ENCODE measurements at places on chromosomes 7 and 10.

DNA sequence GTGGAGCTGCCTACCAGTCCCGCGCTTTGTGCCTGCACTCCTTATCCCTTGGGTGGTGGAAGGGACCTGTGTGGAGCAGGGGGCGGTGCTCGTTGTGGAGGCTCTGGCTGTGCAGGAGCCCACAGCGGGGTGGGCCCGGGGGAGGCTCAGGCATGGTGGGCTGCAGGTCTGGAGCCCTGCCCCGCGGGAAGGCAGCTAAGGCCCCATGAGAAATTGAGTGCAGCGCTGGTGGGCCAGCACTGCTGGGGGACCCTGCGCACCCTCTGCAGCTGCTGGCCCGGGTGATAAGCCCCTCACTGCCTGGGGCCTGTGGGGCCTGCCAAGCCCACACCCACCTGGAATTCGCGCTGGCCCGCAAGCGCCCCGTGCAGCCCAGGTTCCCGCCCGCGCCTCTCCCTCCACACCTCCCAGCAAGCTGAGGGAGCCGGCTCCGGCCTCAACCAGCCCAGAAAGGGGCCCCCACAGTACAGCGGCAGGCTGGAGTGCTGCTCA, 859.6 kb upstream of the KCND2 start:
- no peak for DNase-seq

DNA sequence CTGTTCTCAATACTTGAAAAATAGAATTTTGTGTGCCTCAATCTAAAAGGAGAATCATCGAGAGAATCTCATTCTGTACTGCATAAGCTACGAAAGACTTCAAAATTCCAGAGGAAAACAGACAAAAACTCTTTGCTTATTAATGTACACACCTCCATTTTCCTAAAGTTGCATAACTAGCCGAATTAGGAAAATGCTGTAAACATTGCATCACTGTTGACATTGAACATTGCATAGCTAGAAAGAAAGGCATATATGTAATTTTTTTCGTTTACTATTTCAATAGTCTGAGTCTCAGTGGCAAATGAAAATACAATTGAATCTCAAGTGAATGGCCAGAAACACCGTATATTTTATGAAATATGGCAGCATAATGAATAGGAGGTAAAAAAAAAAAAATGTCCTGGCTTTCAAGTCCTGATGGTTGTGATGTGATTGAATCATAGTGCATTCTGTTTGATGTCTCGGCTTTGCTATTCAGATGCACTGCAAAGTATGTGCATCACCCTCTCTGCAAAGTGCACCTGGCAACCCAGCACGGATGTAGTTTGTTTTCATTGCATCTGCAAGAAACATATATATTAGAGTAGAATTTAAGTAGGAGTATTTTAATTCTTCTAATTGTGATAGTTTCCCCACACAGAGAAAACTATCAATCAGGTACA, 196.7 kb downstream of the VTI1A start:
- DNase-seq, result no peak

- no peak for DNase-seq
These were observed 53.0 kb upstream of the TNKS2 start for GRCh38 chr10:91745090-91745831.

GRCh38 chr7:99737726-99738125, 2.7 kb upstream of the CYP3A7 start:
- no peak for DNase-seq

GRCh38 chr10:124872681-124873080, 69.2 kb upstream of the ZRANB1 start:
- DNase-seq, result no peak

- DNase-seq, result no peak
These were observed 630.8 kb downstream of the ANKRD7 start for GRCh38 chr7:118855290-118855689.

DNA sequence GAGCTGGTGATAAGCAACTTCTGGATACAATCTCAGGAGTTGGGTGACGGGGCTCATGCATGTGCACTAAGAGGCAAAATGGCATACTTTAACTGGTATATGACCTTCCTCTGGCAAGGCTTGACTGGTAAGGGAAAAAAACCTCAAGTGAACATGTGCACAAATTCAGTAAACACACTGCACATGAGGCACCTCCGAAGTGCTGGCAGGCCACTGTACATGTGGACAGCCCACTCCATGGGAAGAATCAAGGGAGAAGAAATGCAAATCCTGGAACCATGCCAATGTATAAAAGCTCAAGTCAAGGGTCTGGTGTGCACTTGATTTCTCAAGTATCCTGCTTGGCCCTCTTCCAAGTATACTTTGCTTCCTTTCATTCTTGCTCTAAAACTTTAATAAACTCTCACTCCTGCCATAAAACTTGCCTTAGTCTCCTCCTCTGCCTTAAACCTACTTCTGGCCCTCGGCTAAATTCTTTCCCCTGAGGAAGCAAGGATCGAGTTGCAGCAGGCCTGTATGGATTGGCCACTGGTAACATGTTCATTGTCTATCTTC, 167.2 kb downstream of the RAMP3 start:
- DNase-seq, result no peak

GRCh38 chr7:131747658-131748232, 191.3 kb upstream of the PODXL start:
- no peak for DNase-seq

- no peak for DNase-seq
These were observed 29.8 kb downstream of the C10orf120 start for GRCh38 chr10:122669842-122670241.

DNA sequence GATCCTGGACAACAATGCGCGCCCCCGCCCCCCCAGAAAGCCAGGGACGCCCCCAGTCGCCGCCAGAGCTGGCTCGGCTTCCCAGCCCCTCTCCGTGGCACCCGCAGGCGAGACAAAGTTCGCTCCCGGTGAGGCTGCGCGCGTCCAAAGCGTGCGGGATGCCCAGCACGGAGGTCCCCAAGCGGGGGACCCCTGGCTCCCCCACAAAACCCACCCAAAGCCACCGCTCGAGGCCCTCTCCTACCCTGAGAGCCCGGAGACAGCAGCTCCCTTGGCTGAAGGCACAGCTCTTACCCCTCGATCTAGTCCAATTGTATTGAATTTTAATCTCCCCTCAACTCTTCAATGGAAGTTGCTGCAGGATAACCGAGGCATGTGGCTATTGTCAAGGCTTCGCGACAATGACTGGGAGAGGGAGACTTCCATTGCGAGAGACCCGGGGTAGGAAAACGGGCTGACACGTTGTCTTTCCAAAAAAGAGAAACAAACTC, 305.3 kb downstream of the PRPF18 start:
- no peak for DNase-seq

GRCh38 chr10:110222641-110223297, 15.4 kb downstream of the MXI1 start:
- DNase-seq, result no peak

DNA sequence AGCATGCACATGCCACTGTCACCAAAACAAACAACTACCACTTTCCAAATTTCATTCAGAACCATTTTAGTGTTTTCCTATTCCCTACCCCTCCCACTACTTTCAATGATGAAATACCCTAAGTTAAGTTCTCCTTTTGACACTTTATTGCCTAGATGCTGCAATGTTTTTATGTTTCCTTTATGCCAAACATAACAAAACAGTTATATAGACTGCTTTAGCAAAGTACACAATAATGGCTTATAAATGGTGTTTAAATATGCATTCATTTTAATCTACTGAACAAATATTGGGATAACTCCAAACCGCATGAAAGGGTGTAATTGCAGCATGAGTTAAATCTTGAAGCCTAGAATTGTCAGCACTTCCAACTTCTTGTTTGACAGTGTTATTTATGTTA, 69.2 kb downstream of the PHYHIPL start:
- no peak for DNase-seq

GRCh38 chr7:40192036-40192435, 57.2 kb downstream of the SUGCT start:
- no peak for DNase-seq

- no peak for DNase-seq
These were observed 24.5 kb upstream of the SLC25A13 start for GRCh38 chr7:96346293-96346953.
